Stimulated activated CD4-positive, alpha-beta T cell treated with anti-CD3 and anti-CD28 coated beads, Interleukin-4, amount 100 ng/mL, for 48 hours (primary cell): ENCODE measurements at places on chromosomes 6 and 20.

DNA sequence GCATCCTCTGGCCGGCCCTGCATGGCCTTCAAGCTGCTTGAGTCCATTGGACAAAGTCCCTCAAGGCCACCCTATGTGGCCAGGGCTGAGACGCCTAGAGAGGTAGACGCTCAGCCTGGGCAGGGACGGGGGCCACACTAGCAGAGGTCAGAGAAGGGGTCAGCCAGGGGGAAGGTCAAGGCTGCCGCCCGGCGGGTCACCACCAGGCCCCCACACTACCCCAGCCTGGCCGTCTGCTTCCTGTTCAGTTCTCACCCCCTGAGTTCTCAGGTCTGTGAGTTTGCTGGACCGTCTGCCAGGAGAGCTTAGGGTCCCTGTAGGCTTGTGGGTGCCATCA is 37.3 kb downstream of the NTSR1 start:
- no peak for DNase-seq

DNA sequence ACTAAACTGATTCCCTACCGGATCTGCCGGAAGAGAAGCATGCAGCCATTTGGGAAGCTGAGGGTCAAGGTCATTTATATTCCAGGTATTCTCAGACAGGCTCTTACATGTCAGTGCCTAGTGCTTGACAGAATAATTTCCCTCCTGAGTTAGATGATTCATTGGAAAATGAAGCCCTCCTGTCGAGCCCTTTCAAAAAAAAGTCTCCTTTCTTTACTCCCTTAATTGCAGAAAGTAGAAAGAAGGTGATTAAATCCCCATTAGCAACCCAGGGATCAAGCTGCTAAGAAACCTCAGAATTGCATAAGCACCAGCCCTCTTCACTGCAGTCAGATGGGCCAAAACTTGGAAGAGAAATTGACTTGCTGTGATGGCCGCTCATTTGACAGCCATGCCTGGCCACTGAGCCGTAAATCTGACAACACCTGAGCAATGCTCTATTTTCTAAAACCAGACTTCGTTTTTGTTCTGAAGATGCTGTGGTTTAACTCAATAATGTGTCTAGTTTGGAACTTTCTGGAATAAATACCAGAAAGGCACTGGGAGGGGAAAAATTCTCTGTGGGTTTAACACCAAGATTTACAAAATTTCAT is 61.0 kb upstream of the ARMH2 start:
- no peak for DNase-seq

DNA sequence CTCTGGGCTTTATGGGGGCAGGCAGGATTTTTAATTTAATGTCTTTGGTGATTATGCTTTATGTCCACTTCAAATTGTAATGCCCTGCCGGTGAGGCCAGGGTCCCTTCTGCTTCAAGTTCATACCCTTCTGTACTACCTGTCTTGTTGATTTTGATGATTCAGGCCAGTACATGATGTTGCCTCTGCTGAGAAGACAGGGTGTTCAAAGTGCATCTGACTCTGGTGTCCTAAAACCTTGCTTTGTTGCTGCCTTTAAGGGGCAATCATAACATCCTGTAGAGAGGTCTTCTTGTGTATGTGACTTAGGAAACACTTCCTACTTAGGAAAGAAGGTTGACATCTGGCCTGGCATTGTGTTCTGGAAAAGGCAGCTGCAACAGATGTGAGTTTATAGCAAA is 113.2 kb downstream of the TMEM170B start:
- DNase-seq, result no peak

GRCh38 chr6:127100510-127101140 is 17.8 kb upstream of the RSPO3 start:
- DNase-seq, result no peak

DNA sequence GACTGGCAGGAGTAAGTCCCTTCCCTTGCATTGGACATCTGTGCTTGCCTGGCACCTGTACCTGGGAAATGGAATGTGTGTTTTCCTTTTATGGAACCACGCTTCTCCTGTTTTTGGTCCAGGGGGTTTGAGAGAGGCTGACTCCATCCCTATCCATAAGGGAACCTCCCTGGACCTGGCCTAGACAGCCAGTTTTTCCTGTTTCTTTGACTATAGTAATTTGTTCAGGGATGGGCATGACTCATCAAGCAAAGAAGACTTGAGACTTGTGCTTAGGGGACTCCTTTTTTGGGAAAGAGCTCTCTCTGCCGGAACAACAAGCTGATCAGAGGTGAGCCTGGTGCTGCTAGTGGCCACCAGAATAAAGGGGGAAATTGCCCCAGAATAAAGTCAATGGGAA is 393.8 kb downstream of the CDH26 start:
- no peak for DNase-seq

- DNase-seq, result no peak
These were observed 62.0 kb downstream of the FAXC start for GRCh38 chr6:99287523-99287922.

- no peak for DNase-seq
These were observed 195.1 kb downstream of the HDGFL1 start for GRCh38 chr6:22764496-22764895.

DNA sequence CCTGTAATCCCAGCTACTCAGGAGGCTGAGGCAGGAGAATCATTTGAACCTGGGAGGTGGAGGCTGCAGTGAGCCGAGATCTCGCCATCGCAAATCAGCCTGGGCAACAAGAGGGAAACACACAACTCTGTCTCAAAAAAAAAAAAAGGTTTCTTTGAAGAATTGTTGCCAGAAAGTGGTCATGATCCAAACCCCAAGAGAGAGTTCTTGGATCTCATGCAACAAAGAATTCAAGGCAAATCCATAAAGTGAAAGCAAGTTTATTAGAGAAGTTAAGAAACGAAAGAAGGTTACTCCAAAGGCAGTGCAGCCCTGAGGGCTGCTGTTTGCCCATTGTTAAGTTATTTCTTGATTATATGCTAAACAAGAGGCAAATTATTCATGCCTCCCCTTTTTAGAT is 14.5 kb upstream of the KIFC1 start:
- no peak for DNase-seq

DNA sequence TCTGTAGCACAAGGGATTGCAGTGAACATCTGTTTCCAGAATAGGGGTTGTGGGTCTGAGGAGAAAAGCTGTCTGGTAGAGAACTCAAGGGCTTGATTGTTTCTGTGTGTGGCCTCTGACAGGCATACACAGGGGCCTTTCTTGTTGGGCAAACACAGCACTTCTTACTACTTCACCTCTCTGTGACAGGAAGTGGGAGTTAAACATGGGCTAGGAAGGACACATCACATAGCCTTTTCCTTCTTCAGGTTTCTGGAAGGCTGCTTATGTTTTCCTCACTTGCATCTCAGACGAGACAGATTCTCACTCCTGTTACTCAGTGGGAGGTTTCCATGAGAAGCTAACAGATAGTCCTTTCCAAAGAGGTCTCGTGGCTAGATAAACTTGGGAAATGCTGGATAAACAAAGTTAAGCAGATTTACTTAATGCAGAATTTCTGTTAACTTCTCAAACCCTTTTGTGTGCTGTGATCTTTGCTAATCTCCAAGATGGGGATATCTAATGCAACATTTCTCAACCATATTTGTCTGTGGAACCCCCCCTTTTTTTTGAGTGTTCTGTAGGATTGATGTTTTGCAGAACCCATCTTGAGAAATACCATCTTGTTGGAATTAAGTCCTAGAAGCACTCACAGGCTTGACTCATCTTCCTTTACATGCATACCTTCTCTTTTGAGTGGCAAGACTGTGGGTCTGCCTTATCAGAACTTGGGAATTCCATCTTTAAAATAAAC is 41.9 kb upstream of the RNF8 start:
- no peak for DNase-seq

GRCh38 chr6:12173661-12174060 is 116.5 kb upstream of the EDN1 start:
- no peak for DNase-seq

GRCh38 chr6:167933290-167933689 is 64.2 kb upstream of the KIF25 start:
- no peak for DNase-seq

DNA sequence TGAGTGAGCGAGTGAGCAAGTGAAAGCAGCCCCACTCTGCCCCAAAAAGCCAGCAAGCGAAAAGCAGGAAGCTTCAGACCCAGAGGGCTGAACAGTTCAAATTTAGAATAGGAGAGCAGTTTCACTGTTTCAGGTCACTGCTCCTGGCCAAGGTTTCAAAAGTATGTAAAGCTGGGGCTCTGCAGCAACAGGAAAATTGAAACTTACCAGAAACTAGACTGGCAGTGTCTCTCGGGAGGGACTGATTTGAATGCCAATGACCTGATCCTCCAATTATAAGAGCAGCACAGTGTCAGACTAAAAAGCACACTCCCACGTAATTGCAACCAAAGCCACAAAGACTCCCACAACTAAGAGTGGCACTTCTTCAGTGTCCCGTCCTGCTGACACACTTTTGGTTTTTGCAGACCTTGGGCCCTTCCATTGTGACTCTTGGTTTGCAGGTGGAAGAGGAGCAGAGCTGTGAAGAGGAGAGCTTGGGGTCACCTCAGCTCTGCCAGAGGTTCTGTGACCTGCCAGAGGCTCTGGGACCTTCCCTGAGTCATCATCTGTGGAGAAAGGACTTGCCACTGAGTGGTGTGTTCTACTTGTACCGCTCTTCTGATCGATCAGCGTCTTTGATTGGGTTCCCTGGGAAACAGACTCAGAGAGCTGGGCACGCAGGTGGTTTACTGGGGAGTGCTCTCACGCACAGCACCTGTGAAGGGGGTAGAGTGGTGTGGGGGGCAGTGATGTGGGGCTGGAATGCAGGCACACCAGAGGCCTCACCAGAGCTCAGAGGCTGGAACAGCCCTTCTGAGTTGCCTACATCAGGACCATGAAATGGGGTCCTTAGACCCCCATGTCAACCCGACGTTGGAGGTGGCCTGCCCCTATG is 52.7 kb upstream of the PTGIS start:
- DNase-seq, result peak; percentile 32

DNA sequence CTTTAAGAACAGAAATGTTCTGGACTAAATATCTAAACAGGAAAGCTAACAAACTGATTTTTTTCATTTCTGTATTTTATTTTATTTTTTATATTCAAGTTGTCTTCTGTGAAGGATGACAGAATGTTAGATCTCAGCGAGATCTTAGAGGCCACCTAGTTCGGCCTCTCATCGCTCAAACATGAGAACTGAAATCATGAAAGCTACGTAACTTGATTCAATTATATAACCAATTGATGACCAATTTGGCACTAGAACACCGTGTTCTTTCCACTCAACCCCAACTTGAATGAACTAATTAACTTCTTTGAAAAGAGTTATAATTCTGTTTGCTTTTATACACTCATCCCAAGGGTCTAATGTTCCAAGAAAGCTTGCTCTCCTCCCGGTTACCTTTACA is 24.6 kb upstream of the RNF217 start:
- no peak for DNase-seq

- DNase-seq, result peak; percentile 38
These were observed 38.5 kb downstream of the TPD52L1 start for GRCh38 chr6:125191916-125192609.

- DNase-seq, result no peak
These were observed 26.9 kb upstream of the FUCA2 start for GRCh38 chr6:143538374-143538773.

GRCh38 chr20:20022498-20022897 is 5.3 kb downstream of the NAA20 start:
- DNase-seq, result no peak

- DNase-seq, result no peak
These were observed 37.2 kb downstream of the SCML4 start for GRCh38 chr6:107786709-107787588.

- DNase-seq, result no peak
These were observed 28.9 kb downstream of the VEGFA start for GRCh38 chr6:43798688-43799444.

DNA sequence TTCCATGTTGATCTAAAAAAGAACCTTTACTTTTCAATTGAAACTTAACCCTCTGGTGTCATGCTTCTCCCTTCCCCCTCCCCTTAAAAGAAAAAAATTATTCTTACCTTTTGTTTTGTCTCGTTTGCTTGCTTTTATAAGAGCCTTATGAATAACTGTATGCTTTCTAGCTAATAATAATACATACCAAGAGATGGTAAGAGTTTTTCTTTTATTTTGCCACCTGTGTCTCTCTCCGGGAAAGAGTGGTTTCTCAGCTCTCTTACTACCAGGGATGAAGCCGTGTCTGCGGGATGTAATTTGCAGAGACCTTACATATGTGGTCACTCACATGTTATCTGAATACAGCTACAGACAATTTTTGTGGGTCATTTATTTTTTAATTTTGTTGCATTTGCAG is 7.7 kb downstream of the STX16 start:
- no peak for DNase-seq

GRCh38 chr6:19297880-19298279 is 539.3 kb upstream of the ID4 start:
- no peak for DNase-seq

GRCh38 chr20:58867211-58867610 is 14.7 kb downstream of the GNAS start:
- no peak for DNase-seq

- DNase-seq, result no peak
These were observed 254.0 kb upstream of the GJE1 start for GRCh38 chr6:141878686-141879085.

DNA sequence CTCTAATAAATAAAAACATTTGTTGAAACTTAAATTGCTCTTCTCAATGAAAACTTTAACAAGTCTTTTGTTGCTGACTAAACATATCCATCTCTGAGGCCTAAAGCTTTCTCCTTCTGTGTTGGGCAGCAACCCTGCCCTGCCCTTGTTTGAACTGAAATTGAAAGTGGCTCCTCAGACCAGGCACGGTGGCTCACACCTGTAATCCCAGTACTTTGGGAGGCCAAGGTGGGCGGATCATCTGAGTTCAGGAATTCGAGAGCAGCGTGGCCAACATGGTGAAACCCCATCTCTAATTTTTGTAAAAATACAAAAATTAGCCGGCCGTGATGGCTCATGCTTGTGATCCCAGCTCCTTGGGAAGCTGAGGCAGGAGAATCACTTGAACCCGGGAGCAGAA is 29.2 kb upstream of the GNRH2 start:
- DNase-seq, result no peak

- no peak for DNase-seq
These were observed 4.4 kb downstream of the ZNF335 start for GRCh38 chr20:45967551-45968080.

- DNase-seq, result no peak
These were observed 3.8 kb downstream of the EZR start for GRCh38 chr6:158815379-158815724.

- no peak for DNase-seq
These were observed 83.5 kb downstream of the FOXO3 start for GRCh38 chr6:108644252-108644651.

DNA sequence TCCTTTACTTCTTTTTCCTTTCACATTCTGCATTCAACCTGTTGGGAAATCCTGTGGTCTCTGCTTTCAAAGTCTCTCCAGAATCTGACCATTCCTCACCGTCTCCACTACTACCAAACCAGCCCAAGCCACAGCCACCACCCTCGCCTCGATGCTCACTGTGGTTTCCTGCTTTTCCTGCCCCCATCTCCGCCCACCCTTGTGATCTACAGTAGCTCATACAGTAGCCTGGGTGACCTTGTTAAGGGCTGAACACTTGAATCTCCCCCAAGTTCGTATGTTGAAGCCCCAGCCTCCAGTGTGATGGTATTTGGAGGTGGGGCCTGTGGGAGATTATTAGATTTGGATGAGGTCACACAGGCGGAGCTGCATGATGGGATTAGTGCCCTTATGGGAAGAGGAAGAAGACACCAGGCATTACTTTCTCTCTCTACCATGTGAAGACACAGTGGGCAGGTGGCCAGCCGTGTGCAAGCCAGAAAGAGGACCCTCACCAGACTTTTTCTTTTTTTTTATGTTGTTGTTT is 189.0 kb upstream of the UST start:
- no peak for DNase-seq
